ENCODE measurements at places on chromosomes 16 and 17. TPM values are rescaled to one million over a fixed set of nuclear protein-coding genes. Genes with fewer than 3 reads are reported as not detected.

GRCh38 chr16:78673884-78674283 lies 574.4 kb downstream of the WWOX start:
- DNase-seq, result no peak

The ADAMTS18 gene
- not detected for polyA plus RNA-seq

- DNase-seq, result peak; percentile 81
These were observed 62.0 kb upstream of the MARCHF10 start for GRCh38 chr17:62870030-62870541.

DNA sequence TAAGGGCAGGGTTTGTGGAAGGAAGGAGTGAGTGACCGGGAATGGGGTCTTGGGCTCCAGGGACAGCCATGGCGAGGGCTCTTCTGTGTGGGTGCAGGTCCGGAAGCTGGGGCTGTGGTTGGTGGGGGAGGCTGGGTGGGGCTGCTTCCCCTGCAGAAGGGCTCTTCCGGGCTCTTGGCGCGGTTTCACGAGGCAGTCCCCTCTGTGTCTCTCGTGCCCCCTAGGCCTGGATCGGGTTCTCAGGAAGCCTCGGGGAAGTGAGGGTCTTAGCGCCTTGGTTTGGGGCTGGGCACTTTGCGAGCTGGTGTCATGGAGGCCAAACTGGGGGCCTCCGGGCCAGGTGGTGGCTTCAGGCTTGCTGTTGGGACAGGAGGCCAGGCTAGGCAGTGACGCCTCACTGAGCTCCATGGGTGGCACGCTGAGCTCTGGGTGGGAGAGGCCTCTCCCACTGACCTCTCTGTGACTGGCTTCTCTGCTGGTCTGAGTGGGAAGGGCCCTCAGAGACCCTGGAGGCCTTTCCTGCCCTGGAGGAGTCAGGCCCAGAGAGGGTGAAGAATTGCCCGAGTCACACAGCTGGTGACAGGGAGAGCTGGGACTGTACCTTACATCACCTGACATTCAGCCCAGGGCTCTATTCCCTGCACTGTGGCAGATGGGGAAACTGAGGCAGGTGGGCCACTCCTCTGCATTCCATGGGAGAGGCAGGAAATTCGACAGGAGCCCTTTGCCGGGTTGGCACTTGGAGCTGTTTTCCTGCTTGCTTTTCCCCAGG lies 8.2 kb downstream of the ADCY7 start:
- DNase-seq, result no peak

GRCh38 chr17:43212641-43213490 lies 1.2 kb downstream of the TMEM106A start:
- no peak for DNase-seq

DNA sequence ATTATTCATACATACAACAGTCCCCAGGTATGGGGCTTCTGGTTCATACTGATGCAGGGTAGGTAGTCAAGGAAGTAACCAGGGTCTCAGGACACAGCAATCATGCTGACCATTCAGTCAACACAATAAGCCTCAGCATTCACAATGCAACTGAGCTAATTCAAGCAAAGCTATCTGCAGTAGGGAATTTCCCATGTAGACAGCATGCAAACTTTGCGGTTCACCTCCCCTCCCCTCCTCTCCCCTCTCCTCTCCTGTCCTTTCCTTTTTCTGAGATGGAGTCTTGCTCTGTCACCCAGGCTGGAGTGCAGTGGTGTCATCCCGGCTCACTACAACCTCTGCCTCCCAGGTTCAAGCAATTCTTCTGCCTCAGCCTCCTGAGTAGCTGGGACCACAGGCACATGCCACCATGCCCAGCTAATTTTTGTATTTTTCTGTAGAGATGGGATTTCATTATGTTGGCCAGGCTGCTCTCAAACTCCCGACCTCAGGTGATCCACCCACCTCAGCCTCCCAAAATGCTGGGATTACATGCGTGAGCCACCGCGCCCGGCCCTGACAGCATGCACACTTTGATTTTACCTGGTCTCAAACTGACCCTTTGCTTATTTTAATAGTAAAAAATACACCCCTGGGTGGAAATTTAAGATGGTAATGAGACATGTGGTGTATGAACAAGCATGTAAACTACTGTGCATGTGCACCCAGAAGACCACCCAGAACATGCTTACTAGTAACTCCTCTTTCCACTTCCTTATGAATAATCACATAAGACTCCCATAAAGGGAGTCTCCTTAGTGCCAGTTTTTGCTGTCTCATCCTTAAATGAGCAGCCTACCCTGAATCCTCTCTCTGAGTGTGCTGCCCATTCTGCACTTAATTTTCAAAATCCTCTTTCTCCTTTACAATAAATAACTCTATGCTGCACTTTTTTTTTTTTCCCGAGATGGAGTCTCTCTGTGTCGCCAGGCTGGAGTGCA lies 9.3 kb upstream of the RNF135 start:
- DNase-seq, result no peak

The LGALS9B gene
- not detected for polyA plus RNA-seq

- DNase-seq, result peak; percentile 70
These were observed 5.3 kb downstream of the ST3GAL2 start for GRCh38 chr16:70433458-70434103.

- no peak for DNase-seq
These were observed 7.6 kb upstream of the CNP start for GRCh38 chr17:41959030-41959335.

The TSPOAP1 gene
- 1.9 TPM for polyA plus RNA-seq

The NOS2 gene
- not detected for polyA plus RNA-seq

The GUCY2D gene
- not detected for polyA plus RNA-seq

DNA sequence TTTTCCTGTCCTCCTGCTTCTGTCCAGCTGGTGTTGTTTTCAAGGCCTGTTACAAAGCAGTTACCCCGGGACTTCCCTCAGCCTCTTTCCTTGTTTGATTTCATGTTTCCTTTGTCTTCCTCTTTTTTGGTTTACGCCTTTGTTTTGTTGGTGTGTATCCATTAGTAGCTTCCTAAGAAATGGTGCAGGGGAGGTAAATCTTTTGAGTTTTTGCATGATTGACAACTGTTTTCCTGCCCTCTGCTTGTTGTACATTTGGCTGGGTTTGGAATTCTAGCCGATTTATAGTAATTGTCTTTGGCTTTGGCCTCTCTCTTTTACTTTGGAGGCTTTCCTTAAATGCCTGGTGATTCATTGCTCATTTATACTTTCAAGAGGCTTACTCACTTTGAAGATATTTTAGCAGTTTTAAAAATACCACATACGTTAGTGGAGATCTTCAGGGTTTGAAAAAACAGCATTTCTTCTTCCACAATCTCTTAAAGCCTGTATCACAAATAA lies 32.8 kb downstream of the DNAH2 start:
- no peak for DNase-seq

The RAPGEFL1 gene
- 5.9 TPM for polyA plus RNA-seq

DNA sequence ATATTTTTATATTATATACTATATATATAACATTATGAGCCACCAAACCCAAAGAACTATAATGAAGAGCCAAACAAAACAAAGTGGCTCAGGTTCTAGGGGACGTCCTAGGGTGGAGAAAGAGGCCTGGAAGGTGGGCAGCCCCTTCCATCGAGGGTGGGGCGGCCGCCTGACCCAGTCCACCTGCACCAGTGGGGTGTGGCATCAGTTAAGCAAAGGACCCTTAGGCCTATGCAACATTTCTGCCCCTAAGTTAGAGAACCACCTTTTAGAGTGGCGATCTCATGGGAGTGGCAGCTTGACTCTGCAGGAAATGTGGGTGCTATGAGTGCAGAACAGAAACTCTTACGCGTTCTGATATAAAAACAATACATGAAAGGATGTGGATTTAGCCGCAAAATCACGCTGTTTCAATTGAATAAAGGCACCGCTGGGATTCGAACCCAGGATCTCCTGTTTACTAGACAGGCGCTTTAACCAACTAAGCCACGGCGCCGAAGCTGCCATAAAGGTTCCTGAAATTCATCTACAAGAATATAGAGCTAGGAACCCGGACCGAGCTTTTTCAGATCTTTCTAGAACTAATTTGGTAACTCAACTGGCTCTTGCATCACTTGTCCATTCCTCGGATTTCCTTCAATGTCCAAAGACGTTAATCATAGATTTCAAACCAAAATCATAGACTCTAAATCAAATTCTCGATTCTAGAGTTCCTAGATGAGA lies 15.6 kb upstream of the AURKB start:
- DNase-seq, result no peak

Data from SK-N-SH (cell line).